ENCODE measurements at places on chromosomes 1 and 21.

GRCh38 chr1:113178522-113178921, 105.5 kb downstream of the LRIG2 start:
- peak; percentile 3 for DNase-seq

DNA sequence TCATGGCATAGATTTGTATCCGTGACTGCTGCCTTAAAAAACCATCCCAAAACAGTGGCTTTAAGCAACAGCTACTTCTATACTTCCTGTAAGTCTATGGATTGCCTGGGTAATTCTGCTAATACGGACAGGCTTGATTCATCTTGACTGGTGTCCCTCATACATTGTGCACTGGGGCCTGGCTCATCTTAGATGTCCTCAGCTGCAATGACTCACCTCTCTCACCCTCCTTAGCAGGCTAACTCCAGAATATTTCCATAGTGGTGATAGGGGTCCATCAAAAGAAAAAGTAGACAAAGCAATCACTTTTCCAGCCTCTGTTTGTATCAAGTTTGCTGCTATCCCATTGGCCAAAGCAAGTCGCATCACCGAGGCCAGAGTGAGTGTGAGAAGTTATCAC, 409.1 kb upstream of the KAZN start:
- DNase-seq: peak; percentile 26

DNA sequence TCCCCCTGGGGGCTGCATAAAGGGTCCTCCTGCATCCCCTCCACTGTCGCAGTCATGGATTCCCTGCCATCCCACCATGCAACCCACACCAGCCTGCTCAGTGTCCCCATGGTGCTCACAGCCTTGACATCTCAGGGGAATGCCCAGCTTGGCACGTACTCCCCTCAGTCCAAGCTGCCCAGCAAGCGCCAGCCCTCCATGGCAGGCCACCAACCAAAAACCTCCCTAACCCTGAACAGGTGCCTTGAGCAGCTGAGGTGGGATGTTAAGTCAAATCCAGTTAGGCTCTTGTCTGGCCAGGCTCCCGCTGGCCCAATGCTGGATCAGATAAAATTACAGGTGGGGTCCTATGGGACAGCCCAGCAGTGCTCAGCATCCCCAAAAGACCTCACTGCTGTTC, 341 bp downstream of the VTCN1 start:
- DNase-seq: no peak

DNA sequence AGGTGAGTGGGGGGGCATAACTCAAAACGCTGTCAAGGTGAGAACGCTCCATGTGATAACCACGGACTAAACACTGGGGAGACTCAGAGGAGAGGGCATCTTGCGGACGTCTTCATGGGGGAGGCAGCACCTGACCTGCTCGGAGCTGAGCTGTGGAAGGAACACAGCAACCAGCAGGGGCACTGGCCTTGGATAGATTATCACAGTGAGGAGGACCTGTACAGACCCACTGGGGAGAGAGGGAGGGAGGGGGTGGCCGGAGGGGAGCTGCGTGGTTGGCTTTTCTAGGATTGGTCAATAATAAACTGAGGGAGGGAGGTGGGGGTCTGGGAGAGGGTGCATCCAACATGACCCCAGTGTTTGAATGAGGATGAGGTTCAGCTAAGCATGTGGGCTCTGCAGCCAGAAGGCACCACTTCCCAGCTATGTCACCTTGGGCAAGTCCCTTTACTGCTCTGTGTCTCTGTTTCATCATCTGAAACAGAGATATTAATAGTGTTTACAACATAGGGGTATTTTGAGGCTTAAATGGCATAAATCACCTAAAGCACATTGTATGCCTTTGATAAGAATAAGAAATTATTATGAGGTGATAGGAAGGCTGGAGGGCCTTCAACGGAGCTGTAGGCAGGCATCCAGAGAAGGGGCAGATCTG, 123.3 kb downstream of the GRIK3 start:
- no peak for DNase-seq

DNA sequence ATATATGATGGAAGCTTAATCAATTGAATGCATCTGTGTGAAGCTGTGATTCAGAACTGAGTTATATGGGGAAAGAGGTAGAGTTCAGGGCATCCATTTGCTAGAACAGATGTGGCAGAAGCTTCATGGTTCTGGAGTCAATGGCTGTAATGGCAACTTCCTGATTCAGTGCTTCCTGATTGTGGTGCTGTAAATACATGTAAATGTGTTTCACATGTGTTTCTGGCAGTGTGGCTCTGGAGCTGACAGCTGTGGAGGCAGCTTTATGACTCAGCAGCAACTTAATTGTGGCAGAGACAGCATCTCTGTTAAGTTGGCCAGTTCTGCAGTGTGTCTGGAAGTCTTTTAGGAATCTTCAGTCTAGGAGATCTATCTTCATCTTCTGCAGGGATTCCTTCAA, 226.6 kb upstream of the ZRANB2 start:
- peak; percentile 26 for DNase-seq

DNA sequence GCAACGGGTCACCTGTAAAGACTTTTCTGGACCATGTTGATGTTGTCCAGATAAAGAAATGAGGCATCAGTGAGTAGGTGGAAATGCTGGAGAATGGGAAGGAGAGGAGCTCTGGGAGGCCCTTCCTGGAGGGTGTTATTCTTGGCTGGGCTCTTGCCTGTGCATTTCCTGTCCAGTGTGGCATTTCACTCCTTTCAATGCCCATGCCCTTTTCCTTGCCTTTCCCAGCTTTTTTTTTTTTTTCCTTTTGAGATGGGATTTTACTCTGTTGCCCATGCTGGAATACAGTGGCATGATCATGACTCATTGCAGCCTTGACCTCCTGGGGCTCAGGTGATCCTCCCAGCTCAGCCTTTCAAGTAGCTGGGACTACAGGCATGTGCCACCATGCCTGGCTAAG, 11.8 kb downstream of the NOS1AP start:
- peak; percentile 95 for DNase-seq

- DNase-seq: no peak
Measured at GRCh38 chr1:182995894-182996293, 27.3 kb upstream of the LAMC1 start.

- DNase-seq: no peak
Measured at GRCh38 chr1:83546874-83547273, 452.1 kb downstream of the TTLL7 start.

GRCh38 chr1:45373573-45373972, 33.3 kb upstream of the MUTYH start:
- no peak for DNase-seq

GRCh38 chr1:52368383-52369172, 2.6 kb upstream of the CC2D1B start:
- peak; percentile 68 for DNase-seq

DNA sequence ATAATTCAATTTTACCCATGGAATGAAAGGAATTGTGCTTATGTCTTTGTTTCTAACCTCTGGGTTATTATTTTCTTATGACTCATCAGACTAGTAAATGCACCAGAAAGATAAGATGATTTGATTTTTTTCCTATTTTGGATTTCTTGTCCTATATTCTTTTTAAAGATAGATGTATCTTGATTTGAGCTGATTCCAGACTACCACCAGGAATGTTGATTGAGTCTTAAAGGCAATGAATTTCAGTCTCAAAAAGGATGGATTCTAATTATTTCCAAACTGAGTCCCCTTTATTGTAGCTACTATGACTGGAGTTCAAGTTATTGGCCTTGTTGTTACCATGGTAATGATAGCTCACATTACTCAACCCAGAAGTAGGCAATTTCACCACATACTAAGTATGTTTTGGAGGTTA, 95.8 kb upstream of the RGS4 start:
- DNase-seq: peak; percentile 59

DNA sequence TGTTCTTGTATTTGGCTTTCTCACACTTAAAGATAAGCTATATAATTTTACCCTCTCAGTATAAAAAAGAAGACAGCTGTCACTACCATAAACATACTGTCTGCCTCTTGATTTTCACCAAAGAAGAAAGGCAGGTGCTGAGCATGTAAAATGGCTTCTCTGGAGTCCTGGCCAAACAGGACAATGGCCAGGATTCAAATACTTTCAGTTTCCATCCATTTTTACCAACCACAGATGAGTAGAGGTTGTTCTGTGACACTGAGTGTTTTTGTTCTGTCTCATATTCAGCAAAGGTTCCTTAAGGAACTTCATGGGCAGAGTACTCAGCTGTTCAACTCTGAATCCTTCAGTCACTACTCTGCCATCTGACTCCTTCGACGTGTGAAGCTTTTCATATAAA, 29.4 kb upstream of the RAB3GAP2 start:
- no peak for DNase-seq

DNA sequence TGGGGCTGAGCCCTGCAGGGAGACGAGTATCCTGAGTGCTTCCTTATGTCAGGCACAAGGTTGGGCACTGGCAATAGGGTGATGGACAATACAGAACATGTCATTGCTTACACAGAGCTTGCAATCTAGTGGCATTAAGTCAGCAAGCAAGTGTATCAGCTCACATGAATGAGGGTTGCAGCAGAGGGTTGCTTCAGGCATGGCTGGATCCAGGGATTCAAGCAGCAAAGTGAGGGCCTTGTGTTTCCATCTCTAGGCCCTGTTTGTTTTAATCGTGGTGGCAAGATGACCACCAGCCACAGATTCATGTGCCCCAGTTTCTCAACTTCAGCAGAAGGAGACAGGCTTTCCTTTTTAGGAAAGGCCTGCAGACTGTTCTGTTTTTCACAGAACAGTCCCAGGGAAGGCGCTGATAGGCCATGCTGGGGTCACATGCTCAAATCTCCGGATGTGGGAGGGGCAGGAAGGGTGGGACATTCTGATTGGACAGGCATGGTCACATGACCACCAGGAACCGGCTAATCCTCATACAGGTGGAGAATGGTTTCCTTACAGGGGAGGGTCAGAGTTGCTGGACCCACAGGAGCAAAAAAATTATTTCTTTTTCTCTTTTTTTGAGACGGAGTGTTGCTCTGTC, 14.4 kb downstream of the PLOD1 start:
- no peak for DNase-seq

DNA sequence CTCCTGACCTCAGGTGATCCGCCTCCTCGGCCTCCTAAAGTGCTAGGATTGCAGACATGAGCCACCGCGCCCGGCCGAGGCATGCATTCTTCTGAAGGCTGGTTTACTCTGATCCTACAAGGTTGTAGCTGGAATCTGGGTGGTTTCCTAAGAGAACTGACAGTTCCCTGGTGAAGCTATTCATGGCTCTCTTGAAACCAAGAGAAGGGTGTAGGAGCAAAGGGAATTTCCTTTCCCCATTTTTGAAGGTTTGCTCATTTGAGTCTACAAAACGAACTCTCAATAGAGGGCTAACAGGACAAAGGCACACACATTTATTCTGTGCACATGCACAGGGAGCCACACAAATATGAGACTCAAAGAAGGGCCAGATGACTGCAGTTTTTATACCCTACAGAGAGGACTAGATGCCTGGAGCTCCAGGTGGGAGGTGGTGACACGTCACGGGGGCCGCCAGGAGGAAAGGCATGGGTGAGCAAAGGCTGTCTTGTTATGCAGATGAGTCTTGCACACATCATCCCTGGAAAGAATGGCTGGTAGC, 49.5 kb upstream of the ERRFI1 start:
- peak; percentile 80 for DNase-seq

DNA sequence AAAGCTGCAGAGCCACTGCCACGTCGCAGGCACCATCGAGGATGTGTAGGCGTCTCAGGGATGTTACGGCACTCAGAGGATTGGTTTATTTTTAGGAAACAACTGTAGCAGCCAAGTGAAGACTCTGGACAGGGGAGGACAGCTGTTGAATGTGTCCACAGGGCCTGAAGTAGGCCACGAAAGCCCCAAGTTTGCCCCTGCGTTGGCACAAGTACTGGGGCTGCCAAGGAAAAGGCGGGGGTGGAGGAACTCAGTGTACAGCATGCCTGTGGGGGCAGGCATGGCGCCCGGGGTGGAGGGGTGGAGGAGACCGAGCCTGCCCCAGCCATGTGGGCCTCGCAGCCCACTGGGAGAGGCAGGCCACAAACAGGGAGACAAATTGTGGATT, 89.7 kb downstream of the ADARB1 start:
- DNase-seq: no peak

GRCh38 chr1:54348700-54349021, 57.5 kb downstream of the SSBP3 start:
- DNase-seq: no peak

DNA sequence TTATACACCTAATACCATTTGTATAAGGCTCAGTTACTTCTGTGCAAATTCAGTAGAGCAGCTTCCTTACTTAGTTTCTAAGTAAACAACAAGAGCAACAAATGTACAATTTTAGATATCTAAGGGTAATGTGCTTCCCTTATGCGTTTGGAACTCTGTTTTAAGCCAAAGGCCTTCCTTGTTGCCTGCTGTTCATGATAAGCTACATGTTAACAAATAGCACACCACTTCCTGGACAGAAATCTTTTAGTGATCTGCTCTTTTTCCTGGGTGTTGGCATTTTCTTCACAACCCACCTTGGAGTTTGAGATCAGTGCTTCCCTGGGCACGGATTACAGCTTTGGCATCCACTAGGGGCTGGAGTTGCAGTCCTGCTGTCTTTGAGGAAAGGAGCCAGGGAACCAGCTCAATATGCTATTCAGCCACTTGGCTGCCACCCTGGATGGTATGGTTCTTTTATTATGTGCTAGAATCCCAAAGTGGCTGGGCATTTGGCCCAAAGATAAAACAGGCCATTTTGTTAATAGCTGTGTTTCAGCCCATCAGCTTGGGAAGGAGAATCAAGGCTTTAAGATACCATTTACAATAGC, 55.6 kb upstream of the ADAR start:
- DNase-seq: no peak

- DNase-seq: no peak
Measured at GRCh38 chr1:108054396-108054795, 89.4 kb upstream of the VAV3 start.

DNA sequence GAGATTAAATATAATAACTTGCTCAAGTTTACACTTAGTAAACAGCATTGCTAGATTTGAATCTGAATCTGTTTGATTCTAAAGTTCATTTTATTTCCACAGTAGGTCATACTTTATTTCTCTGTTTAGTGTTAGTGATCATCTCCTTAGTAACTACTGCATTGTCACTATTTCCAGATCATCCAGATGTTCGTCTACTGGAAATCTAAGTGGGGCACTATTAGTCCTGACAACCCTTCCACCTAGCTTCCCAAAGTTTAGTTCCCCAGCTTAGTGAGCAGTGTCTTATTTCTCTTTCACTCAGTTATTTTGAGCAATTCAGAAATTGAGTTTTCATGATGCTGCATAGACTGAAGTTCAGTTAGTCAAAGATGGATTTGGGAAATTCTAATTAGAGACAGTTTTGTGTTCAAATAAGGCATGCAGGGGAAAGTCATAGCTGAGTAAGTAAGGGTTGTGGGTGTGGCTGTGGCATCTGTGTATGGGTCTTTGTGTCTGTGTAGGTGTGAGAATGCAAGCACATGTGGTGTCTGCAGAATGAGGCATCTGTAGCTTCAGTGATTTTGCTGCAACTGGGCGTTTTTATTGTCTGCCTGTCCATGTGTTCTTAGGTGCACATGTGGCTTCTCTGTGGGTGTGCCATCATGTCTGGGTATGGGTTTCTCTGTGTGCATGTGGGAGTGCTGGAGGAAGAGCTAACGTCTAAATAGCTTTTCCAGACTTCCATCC, 107.3 kb downstream of the NTMT2 start:
- no peak for DNase-seq

DNA sequence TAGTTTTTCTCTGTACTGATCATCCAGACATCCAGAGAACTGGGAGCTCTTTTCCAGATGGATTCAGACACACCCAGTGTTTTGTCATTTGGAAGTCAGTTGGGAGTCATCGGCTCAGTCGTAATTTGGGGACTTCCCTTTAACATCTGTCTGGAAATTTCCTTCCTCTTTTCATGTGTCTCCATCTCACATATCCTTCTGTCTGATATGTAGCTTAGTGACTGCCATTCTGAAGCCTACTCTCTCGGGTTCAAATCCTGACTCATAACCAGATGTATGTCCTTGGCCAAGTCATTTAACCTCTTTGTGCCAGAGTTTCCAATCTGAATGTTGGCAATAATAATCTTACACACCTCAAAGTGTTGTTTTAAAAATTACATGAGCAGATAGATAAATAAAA, 3.0 kb downstream of the MORC3 start:
- DNase-seq: peak; percentile 54
